ENCODE measurements at places on chromosomes 1 and 21. TPM values are rescaled to one million over a fixed set of nuclear protein-coding genes. Genes with fewer than 3 reads are reported as not detected.

The GJA9 gene
- 0.08 TPM for total RNA-seq

The EDN2 gene
- 0.08 TPM for total RNA-seq

The PRUNE1 gene
- total RNA-seq: 11.5 TPM

The TIE1 gene
- total RNA-seq: not detected

The ERG gene
- total RNA-seq: 0.04 TPM

The CELA2B gene
- total RNA-seq: not detected

The BARHL2 gene
- not detected for total RNA-seq

The DMRTB1 gene
- total RNA-seq: not detected

The NBPF6 gene
- not detected for total RNA-seq

The SPRR3 gene
- 0.70 TPM for total RNA-seq

The SRGAP2 gene
- total RNA-seq: 18.8 TPM

The CRP gene
- not detected for total RNA-seq

The IQGAP3 gene
- 13.4 TPM for total RNA-seq

The GLIS1 gene
- 0.04 TPM for total RNA-seq

Measured in hair follicular keratinocyte (primary cell).